ENCODE measurements at places on chromosomes 1 and 21. TPM values are rescaled to one million over a fixed set of nuclear protein-coding genes. Genes with fewer than 3 reads are reported as not detected.

The VWA5B1 gene
- total RNA-seq = not detected

The MCM3AP gene
- 37.5 TPM for total RNA-seq

The C1QTNF12 gene
- not detected for total RNA-seq

The L1TD1 gene
- not detected for total RNA-seq

The LYPD8 gene
- total RNA-seq = 1.4 TPM

The KIRREL1 gene
- 77.3 TPM for total RNA-seq

The PITHD1 gene
- 42.3 TPM for total RNA-seq

The TACSTD2 gene
- total RNA-seq = not detected

The AADACL4 gene
- total RNA-seq = not detected

DNA sequence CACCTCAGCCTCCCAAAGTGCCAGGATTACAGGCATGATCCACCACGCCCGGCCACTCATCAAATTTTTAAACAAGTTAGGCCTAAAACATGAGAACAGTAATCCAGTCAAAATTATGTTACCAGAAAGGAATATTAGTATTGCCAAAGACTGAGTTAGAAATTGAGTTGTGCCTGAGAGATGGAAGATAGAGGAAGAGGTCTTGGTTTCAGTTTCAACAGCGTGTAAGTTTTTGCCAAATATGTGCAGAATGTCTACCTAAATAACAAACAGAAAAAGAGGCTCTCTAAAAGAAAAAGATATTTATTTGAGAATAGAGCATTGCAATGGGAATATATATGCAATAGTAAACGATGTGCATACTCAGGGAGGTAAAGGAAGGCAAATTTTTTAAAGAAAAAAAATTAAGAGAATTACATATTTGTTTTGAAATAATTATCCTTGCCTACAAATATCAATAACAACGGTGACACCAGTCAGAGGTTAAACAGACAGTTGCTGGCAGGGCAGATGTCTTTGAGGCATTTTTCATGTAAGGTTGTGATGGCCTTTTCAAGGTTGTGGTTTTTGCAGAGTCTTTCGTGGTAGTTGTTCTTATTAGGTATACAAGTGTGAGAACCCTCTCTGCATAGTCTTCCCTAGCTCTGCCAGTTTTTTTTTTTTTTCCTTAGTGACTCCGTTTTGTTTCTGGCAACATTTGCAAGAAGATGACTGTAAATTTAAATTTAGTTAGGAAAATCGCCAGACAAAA, 2.2 kb upstream of the CD1B start:
- DNase-seq = no peak

- peak; percentile 11 for DNase-seq
Measured at GRCh38 chr1:57550092-57550491, 126.2 kb upstream of the DAB1 start.

DNA sequence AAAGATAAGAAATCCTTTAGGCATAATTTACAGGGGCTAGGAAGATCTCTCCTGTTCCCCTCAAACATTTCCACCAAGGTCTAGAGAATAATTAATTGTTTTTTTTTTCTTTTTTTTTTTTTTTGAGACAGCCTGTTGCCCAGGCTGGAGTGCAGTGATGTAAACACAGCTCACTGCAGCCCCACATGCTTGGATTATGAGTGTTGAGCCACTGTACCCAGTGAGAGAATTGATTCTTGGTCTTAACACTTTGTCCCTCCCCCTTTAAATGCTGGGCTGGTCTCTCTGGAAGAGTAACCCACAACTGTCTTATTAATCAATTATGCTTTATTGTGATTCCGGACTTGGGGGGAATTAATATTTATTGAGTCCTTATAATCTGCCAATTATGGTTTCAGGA, 33.4 kb downstream of the ATF3 start:
- DNase-seq = no peak

DNA sequence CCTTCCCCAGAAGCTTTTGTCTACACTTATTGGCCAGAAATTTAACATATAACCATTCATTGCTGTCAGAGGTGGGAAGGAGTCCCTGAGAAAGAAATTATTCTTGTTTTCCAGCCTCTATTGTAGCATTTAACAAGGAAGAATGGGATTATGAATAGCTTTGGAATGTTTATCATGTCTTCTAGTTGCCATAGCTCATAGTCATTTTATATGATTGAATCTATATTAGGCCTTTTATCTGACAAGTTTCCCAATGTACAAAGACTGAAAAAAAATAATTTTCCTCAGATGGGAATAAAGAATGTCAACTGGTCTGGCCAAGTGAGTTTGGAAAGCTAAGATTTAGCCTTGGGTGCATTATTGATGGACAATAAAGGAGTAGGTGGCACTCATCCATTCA, 28.3 kb downstream of the PTPRC start:
- DNase-seq = no peak

- DNase-seq = peak; percentile 93
Measured at GRCh38 chr1:16386454-16387113, 19.5 kb downstream of the SZRD1 start.

- no peak for DNase-seq
Measured at GRCh38 chr1:234647245-234647644, 37.3 kb upstream of the IRF2BP2 start.

- peak; percentile 80 for DNase-seq
Measured at GRCh38 chr1:234154320-234155251, 218.7 kb upstream of the COA6 start.

GRCh38 chr1:185432948-185433347, 115.9 kb upstream of the IVNS1ABP start:
- no peak for DNase-seq

- no peak for DNase-seq
Measured at GRCh38 chr21:44303490-44303981, 3.7 kb downstream of the PFKL start.

- no peak for DNase-seq
Measured at GRCh38 chr1:13801655-13802486, 101.9 kb downstream of the PRDM2 start.

DNA sequence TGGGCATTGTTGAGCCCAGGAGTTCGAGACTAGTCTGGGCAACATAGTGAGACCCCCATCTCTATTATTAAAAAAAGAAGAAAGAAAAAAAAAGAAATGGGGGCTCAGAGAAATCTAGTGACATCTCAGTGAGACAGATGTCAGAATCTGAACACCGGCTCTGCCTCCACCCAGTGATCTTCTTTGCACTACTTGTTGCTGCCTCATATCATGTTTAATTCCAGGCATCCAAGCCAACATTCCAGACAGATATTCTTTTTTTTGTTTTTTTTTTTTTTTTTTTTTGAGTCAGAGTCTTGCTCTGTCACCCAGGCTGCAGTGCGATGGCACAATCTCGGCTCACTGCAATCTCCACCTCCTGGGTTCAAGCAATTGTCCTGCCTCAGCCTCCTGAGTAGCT, 5.0 kb upstream of the ARL8A start:
- no peak for DNase-seq

DNA sequence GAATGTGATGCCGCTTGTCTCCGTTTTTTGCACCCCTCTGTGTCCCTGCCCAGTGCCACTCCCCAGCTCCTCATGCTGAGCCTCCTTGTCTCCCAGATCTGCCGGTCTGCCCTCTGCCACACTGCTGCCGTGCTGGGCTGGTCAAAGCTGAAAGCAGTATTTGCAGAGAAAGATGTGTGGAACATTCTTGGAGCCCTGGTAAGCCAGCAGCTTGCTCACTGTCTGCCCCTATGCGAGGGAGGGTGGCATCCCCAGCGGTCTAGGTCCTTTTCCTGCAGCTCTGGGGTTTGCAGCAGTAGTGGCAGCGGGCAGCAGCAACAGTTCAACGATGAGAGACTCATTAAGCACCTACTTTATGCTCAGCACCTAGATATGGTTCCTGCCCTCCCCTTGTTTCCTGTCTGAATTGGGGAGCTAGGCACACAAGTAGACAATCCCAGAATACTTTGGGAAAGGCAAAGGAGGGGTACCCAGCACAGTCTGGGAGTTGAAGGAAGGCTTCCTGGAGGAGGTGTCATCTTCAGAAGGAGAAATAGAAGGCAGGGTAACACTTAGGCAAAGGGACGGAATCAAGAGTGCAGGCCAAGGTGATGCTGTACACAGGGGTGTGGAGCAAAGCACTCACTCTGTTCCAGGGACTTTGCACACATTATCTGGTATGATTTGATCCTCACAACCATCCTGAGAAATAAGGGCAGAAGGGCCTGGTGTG, 63.1 kb downstream of the KIF21B start:
- DNase-seq = no peak

DNA sequence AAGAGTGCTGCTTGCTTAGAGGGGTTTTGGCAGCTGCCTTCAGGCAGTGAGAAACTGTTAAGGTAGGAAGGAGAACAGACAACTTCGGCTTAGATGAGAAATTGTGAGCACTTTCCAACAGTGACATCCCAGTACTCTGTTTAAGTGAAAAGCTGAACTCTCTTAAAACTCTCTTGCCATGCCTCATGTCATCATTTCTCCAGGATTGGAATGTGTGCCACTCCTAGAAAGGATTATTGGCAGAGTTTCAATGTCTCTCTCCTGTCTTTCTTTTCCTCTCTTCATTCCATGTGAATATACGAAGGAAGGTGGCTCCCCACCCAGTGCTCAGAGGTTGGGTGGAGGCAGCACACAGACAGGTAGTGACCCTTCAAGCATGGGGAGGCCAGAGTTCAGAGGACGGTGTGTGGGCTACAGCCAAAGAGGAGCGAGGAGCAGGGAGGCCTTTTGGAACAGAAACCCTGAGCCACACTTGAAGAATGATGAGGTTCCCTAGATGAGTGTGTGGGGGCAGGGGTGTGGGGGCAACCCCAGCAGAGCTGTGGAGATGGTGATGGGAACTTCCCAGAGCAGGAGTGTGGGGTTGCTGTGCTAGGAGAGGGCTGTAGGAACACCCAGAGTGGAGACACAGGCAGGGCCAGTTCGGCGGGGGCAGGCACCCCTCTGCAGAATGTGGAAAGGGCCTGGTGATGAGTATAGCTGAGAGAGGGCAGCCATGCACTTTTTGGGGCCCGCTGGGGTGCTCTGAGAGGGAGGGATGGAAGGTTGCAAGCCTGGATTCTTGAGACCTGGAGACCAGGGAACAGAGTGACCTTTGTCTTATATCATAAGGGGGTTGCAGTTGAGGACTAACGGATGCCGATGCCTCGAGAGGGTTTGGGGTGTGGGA, 58.8 kb downstream of the GALNT2 start:
- DNase-seq = peak; percentile 19

- peak; percentile 72 for DNase-seq
Measured at GRCh38 chr1:110150330-110151174, at the start of gene SLC6A17. Gene SLC6A17 (plus strand): TSS chr1:110150494. CDS start chr1:110166930, 16,436 bp downstream.

DNA sequence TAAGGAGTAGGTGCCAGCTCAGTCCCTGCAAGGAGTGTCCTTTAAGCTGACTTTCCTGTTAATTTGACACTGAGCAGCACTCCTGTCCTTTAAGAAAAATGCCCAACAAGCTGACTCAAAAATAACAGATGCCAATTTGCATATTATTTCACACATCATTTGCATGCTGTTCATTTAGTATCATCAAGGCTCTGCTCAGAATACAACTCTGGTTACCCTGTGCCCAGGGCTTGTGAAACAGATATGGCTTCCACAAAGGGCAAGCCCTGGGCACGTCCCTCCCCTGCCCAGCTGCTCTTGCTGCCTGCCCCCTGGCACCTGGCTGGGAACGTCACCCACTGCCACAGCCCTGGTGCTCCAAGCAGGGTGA, 10.3 kb downstream of the KCNN3 start:
- DNase-seq = no peak

GRCh38 chr1:194870860-194871259, 1684.4 kb upstream of the B3GALT2 start:
- no peak for DNase-seq

- DNase-seq = peak; percentile 56
Measured at GRCh38 chr21:37032877-37033471, 26.5 kb downstream of the RIPPLY3 start.

GRCh38 chr1:47235241-47235681, 3.2 kb upstream of the TAL1 start:
- DNase-seq = no peak

DNA sequence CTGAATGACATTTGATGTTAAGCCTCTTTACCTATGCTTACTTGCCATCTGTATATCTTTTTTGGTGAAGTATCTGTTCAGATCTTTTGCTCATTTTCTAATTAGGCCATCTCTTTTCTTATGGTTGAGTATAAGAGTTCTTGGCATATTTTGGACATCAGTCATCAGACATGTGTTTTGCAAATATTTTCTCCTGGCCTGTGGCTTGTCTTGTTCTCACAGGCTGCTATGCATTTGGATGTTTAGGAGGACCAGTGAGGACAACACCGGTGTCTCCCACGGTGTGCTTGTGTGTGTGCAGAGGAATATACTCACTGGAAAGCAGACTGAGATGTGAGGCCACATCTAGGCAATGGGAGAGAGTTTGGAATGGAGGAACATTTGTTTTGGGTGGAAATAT, 87.1 kb upstream of the LYST start:
- peak; percentile 84 for DNase-seq

- DNase-seq = no peak
Measured at GRCh38 chr1:59418363-59419144, 121.7 kb downstream of the FGGY start.

DNA sequence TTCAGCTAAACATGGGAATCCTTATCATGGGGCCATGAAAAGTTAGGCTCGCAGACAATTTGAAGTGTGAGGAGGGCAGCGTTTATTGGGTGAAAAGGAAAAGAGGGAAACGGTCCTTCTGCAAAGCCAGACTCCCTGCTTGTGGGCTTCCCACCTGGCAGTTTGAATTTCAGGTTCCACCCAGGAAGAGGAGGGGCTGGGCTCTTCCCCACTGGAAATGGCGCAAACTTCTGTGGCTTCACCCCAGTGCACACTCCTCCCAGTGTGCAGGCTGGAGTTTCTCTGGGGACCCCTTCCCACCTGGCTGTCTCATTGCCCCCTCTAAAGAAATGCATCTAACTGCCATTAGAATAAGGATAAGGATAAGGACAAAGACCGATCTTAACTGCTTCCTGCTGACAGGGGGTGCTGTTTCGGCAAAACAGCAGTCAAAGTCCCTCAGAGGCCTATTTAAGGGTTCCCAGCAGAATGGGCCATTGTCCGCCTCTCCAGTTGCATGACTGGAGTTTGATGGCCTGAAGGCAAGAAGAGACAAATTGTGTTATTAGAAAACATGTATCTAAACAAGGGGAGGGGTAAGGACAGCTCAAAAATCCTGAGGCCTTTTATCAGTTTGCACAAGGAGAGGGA, 20.4 kb downstream of the AIM2 start:
- DNase-seq = peak; percentile 59

DNA sequence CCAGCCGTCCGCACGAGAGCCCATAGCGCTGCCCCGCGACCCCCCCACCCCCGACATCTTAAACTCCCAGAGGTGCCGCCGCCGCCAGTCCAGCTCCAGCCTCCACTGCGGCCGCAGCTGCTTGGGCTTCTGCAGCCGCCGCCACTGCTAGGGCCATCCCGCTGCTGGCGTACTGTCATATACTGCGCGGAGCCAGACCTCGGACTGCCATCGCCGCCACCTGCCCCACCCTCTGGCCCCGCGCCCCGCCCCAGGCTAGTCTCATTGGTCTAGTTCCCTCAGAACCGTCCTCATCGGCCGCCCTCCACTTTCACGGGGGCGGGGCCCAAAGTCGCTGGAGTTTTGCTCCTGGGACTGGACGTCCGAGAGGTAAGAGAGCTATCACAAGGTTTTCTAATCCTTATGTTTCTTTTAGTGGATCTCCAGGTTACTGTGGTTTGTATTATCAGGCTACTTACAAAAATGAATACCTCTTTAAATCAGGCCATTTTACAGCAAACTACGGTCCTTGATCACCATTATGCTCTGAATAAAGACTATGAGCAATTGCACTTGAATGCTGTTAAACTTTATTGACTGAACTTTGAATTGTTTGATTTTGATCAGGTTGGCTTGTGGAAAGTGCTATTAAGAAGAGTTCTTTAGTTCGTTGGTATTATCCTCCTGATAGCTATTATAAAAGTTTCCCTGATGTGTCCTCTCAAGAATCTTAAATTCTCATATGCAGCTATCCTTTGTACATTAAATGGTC, 2.8 kb upstream of the CD1D start:
- DNase-seq = peak; percentile 86
